ENCODE measurements at places on chromosomes 1 and 21.

DNA sequence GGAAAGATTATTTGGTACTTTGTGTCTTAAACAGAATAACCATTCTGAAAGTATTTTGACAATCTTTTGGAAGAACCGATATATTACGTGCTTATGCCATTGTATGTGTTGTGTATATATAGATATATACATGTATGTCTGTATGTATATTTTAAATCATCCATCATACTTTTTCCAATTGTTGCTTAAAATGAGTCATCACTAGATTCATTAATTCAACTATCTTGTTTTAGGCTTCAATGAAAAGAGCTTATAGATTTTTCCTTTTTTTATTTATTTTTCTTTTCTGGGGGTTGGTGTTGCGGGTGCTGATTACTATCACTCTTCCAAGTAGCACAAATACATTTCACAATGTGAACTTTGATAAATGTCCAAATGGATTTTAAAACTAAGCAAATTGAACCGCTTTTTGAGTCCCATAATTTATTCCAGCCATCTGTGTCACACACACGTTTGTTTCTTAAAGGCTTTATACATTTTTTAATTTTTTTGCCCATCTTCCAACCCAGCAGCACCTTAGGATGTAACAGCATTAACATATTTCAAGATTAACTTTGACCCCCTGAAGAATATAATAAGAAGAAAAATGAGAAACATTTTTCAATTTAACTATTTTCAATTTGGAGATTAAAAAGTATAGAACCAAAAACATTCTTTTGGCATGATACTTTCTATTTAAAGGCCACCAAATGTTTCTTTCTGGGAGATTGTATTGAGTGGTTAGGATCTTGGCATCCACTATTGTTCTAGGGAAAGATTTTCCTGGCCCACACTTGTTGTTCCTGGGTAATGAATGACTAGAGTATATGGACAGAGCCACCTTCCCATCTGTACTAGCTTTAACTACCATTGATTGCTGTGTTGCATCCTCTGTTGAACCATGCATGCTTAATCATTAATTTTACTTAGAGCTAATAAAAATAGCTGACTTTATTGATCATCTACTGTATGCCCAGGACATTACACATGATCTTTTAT, 9.3 kb upstream of the DPYD start:
- no peak for DNase-seq

GRCh38 chr1:109931189-109931731, 20.6 kb downstream of the CSF1 start:
- no peak for DNase-seq

GRCh38 chr1:203199002-203199401, 12.5 kb upstream of the CHI3L1 start:
- DNase-seq, result no peak

- DNase-seq, result peak; percentile 38
Observed at GRCh38 chr1:12478612-12478985, 139.4 kb downstream of the DHRS3 start.

- no peak for DNase-seq
Observed at GRCh38 chr1:19465650-19466049, 19.7 kb downstream of the CAPZB start.

DNA sequence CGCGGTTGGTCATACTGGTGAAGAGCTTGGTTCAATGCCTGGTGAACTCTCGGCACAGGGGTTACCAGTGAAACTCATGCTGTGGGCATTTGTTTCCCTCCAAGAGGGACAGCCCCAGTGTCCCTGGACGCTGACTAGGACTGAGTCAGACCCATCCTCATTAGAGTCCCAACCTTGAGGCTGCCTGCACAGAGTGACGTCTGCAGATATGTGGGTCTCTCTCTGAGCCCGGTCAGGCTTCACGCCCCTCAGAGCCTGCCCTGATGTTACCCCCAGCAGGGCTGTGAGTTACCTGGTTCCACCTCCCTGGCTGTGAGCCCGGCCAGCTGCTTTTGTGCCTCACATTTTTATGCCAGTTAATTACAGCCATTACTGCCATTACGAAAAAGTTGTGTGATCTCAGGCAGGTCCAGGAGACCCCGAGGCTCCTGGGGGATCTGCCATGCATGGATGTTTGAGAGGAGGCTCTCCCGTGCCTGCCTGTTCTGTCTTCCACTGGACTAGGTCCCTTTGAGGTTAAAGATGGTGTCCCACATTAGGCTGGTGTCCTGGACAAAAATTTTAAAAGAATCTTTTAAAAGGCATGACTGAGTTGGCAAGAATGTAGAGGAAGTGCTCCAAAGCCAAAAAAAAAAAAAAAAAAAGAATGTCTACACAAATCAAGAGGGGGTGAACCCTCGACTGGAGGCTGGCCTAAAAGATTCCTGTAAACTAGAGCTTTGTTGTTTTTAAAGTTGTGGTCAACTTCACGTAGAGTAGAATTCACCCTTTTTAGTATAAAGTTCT, 36.6 kb upstream of the PADI1 start:
- DNase-seq, result no peak

- no peak for DNase-seq
Observed at GRCh38 chr21:36994501-36995158, 11.9 kb upstream of the RIPPLY3 start.

Measured in activated CD4-positive, alpha-beta T cell treated with anti-CD3 and anti-CD28 coated beads, Interleukin-2, amount 50 U/mL, for 1 hour (primary cell).